ENCODE measurements at places on chromosomes 2 and 18. TPM values are rescaled to one million over a fixed set of nuclear protein-coding genes. Genes with fewer than 3 reads are reported as not detected.

The MYO3B gene
- total RNA-seq, result not detected

The RNF125 gene
- total RNA-seq, result 0.65 TPM

The C2orf72 gene
- total RNA-seq, result 0.26 TPM

The PRSS56 gene
- not detected for total RNA-seq

The ALK gene
- not detected for total RNA-seq

The ANKRD53 gene
- total RNA-seq, result 1.3 TPM

The ABCG8 gene
- not detected for total RNA-seq

The DHRS9 gene
- total RNA-seq, result 0.65 TPM

The RPRM gene
- total RNA-seq, result not detected

The ZNF385B gene
- total RNA-seq, result not detected

The TBR1 gene
- under 0.01 TPM for total RNA-seq

The PARD6G gene
- 5.9 TPM for total RNA-seq

The IL1RL1 gene
- 108 TPM for total RNA-seq

The HJURP gene
- 8.4 TPM for total RNA-seq

The FASTKD2 gene
- total RNA-seq, result 22.7 TPM

The MTLN gene
- 31.9 TPM for total RNA-seq

The MAL gene
- total RNA-seq, result not detected

The IL36RN gene
- total RNA-seq, result not detected

The CRYGD gene
- total RNA-seq, result not detected

The UGT1A5 gene
- total RNA-seq, result not detected

The TEX44 gene
- total RNA-seq, result not detected

The CCDC141 gene
- not detected for total RNA-seq

The MLPH gene
- 47.4 TPM for total RNA-seq

The CLEC4F gene
- not detected for total RNA-seq

The DOK1 gene
- 11.8 TPM for total RNA-seq

The CCT7 gene
- total RNA-seq, result 405 TPM

The CDH2 gene
- total RNA-seq, result 21.9 TPM

The TNFAIP6 gene
- 32.4 TPM for total RNA-seq

The MAP3K20 gene
- total RNA-seq, result 41.0 TPM

The HOXD13 gene
- total RNA-seq, result not detected

The CFAP53 gene
- total RNA-seq, result 0.39 TPM

The SGO2 gene
- total RNA-seq, result 9.1 TPM

The MARCHF4 gene
- total RNA-seq, result 1.0 TPM

The FAM110C gene
- 0.16 TPM for total RNA-seq

The LYG1 gene
- total RNA-seq, result not detected

The PFN4 gene
- total RNA-seq, result 0.39 TPM

The LYPD6 gene
- total RNA-seq, result not detected

The ANKRD36C gene
- total RNA-seq, result 12.1 TPM

The SIGLEC15 gene
- total RNA-seq, result 1.0 TPM

The RUFY4 gene
- not detected for total RNA-seq

The BCL2L11 gene
- 36.8 TPM for total RNA-seq

The FIGN gene
- 1.0 TPM for total RNA-seq

The NDC80 gene
- total RNA-seq, result 6.0 TPM

The MARCO gene
- not detected for total RNA-seq

The ELMOD3 gene
- 7.1 TPM for total RNA-seq

The HTR2B gene
- total RNA-seq, result not detected

The KCNIP3 gene
- total RNA-seq, result 0.96 TPM

The SPDYA gene
- 0.13 TPM for total RNA-seq

The REG3A gene
- not detected for total RNA-seq

The NEU2 gene
- total RNA-seq, result not detected

The SPATA3 gene
- total RNA-seq, result not detected

The SERPINB11 gene
- not detected for total RNA-seq

The C1QL2 gene
- total RNA-seq, result not detected

The DNAJC27 gene
- total RNA-seq, result 2.1 TPM

Data from epithelial cell of alveolus of lung (primary cell).